Stimulated activated CD8-positive, alpha-beta memory T cell treated with anti-CD3 and anti-CD28 coated beads, Interleukin-2, amount 100 ng/mL, for 1 hour (primary cell): ENCODE measurements at places on chromosomes 2 and 18.

DNA sequence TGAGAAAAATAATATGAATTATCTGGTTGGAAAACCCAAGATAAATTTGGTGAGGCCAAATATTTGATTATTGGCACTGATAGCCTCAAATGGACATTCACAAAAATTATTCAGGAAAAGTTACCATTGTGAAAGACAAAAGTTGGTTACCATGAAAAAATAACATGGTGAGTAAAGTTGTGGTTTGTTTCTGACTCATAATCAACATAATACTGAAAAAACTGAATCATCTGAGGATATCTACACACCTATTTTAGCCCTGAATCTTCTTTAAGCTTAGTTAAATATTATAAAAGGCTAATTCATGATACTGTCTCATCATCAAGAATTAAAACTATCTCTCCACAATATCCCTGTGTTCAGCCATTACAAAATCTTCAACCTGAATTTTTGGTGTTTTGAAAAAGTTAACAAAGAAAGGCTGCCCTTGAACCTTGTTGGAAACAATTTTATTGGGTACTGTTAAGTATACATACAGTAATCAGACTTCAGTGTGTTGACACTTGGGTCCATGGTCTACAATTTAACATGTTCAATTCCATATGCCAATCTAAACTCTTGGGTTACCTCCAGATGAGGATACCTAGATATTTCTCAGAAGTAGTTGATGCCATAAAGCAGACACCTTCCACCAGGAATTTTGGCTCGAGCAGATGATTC, 607.5 kb upstream of the SLC39A10 start:
- DNase-seq = no peak

- DNase-seq = no peak
Observed at GRCh38 chr2:39068299-39069135, 52.3 kb downstream of the SOS1 start.

GRCh38 chr2:208280234-208280633, 14.2 kb downstream of the PIKFYVE start:
- no peak for DNase-seq

DNA sequence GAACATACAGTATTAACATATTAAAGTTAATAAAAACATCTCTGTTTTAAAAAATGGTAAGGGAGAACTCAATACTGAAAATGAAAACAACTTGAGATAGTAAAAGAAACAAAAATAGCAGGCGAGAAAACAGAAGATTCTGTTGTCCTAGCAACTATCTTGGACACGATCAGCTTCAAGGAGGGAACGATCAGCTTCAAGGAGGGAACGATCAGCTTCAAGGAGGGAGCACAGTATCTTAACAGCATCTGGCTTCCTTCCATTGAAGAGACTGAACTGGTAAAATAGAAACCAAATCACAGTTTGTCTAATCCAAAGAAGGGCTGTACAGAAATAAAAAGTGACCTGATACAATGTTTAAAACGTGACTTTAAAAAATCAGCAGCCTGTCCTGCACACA, 51.8 kb downstream of the NDUFA10 start:
- DNase-seq = no peak

GRCh38 chr2:75894170-75894569, 183.5 kb upstream of the GCFC2 start:
- DNase-seq = no peak

GRCh38 chr18:26021061-26021754, 69.2 kb downstream of the SS18 start:
- no peak for DNase-seq

- no peak for DNase-seq
Observed at GRCh38 chr18:36075862-36076587, 8.7 kb upstream of the RPRD1A start.
